ENCODE measurements at places on chromosomes 1 and 21.
A peak's percentile ranks its signal among the peaks of the same experiment; 100 is the strongest.

DNA sequence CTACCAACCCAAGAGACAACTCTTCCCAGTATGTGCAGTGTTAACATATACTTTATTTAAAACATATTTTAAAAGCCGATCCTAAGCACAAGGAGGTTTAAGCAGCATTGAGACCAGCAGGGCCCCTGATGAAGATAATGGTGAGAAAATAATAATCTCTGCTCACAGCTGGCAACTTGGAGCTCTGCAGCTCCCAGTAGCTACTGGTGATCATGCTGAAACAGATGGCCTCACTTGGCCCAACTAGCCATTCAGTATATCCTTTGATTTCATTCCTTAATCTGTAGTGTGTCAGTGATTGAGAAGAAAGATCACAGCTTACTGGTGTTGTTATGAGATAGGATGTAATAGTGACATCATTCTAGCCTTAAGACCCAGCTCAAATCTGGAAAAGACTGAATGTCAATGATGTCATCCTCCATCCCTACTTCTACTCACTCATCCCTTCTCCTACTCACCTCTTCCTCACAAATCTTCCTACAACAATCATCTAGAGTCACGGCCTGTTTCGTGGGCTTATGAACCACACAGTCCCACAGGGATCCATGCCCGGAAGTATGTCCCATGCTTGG is 817.9 kb downstream of the PLA2G4A start:
- DNase-seq: no peak

DNA sequence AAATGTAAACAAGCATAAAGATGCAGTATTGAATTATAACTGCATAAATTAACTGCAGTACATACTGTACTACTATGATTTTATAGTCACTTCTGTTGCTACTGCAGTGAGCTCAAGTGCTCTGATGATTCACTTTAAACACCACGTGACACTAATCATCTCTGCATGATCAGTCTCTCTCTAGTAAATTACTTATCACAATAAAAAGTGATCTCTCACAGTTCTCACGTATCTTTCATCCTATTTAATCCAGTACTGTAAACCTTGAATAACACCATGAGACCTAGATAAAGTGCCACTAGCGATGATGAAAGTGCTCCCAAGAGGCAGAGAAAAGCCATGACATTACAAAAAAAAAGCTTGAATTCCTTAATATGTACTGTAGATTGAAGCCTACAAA is 1242.0 kb downstream of the AMY1C start:
- no peak for DNase-seq

DNA sequence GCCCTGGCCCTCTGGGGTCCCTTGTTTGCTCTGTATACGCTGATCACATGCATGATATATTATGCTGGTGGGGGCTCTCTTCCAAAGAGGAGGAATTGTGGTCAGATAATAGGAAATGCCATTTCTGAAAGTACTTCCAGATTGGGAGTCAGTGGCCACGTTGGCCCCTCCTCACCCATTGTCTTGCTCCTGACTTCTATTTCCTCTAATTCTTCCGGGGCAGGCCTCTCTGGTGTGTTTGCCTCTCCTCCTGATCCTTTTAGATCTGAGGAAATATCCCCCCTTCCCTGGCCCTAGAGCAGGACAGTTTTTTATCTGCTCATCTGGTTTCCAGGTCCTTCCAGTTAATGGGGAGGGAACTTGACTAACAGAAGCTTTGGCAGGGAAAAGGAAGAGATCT is 2.9 kb downstream of the VANGL2 start:
- no peak for DNase-seq

DNA sequence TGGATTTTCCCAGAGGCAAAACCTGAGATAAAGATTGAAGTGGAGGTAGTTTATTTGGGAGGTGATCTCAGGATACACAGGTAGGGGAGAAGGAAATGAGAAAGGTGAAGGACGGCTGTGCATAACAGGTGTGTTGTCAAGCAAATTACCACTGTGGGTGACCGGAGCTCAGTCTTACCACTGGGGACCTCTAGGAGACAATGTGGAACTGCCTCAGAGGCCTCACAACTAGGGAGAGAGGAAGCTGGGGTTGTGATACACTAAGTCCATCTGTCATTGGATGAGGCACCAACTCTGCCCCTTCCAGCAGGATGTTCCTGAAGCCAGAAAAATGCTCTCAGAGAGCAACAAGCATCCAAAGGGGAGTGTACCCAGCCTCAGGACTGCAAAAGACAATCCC is 32.6 kb downstream of the GRIK3 start:
- DNase-seq: no peak

DNA sequence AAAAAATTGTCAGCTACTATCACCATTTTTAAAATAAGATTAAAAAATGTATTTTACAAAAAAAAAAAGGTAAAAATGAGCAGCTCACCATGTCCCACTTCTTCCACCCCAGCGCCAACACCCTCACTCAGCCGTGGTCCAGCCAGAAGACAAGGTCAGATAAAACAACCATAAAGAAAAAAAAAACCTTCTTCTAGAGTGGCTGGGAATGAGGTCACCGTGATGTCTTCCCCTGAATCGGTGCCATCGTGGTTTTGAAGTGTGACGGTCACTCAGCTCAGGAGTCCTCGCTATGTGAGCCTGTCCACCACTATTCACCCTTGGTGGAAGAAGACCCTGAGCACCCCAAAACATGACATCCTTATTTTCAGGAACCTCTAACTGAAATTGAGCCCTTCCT is 38.1 kb downstream of the B3GALT5 start:
- no peak for DNase-seq

DNA sequence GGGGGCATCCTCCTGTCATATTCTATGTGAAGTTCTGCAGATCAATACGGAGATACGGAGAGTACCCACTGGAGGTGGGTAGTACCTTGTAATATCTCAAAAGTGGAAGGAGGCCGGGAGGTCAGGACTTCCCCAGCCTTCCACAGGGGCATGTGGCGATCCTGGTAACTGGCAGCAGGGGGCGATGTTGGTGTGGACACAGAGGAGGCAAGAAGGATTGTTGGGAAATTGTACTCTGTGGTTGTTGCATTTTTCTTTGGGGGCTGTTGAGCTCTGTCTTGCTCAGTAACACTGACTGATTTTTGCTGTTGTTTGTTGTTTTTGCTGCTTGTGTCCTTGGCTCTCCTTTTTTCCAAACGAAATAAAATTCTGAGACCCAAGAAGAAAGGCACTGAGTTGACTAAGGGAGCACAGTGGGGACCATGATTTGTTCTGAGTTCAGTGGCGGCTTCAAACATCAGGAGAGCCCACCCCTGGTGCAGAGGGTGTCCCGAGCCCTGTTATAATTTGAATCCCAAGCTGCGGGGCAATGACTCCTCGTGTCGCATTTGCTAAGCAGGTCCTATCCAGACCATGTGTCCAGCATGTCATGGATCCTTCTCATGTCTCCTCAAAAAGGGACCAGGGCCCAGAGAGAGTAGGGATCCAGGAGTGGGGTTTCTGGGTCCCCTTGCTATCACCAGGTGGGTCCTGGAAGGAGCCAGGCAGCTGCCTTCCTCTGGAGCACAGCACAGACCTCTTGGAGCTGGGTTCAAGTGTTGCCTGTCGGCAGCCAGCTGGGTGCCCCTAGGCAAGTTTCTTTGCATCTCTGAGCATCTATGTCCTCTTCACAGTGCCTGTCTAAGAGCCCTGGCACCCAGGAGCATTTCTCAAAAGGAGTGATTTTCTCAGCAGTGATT is 22.8 kb downstream of the LHX4 start:
- DNase-seq: peak; percentile 34

DNA sequence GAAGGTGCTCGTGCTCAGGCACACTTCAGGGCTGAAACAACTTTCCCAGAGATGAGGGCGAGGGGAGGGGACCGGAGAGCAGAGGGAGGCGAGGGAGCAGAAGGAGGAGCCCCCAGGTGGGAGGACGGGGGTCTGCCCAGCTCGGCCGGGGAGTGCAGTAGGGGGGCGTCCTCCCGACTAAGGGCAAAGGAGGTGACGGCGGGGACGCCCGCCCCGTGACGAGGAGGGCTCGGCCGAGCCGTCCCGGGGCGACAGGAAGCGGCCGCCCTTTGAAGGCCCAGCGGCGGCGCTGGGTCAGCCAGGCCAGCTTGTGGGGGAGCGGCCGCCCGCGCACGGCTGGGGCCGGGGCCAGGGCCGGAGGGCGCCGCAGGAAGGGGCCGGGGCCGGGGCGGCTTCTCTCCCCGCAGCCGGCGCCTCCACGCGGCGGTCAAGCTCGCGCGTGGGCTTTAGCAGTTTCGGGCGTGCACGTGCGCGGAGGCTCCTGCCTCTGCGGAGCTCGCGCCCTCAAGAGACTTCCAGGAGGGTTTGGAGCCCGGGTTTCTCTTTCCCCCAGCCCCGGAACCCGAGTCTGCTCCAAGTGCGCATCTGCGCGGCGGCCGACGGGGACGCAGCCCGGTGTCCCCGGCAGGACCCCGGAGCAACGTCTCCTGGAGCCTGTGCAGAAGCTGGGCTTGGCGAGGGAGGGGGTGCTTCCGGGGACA is 100.8 kb upstream of the SLC45A1 start:
- no peak for DNase-seq

GRCh38 chr1:94025383-94026340 is 95.3 kb downstream of the ABCA4 start:
- no peak for DNase-seq

GRCh38 chr1:27070390-27071048 is 57.9 kb upstream of the TENT5B start:
- no peak for DNase-seq

- DNase-seq: no peak
These were observed 2.0 kb downstream of the SRARP start for GRCh38 chr1:16006010-16006409.

- DNase-seq: peak; percentile 21
These were observed at the start of gene PRDM2 for GRCh38 chr1:13699936-13700520. Gene PRDM2, plus strand, starts transcription at chr1:13700188. Its CDS starts 15,418 bp downstream, at chr1:13715606.

DNA sequence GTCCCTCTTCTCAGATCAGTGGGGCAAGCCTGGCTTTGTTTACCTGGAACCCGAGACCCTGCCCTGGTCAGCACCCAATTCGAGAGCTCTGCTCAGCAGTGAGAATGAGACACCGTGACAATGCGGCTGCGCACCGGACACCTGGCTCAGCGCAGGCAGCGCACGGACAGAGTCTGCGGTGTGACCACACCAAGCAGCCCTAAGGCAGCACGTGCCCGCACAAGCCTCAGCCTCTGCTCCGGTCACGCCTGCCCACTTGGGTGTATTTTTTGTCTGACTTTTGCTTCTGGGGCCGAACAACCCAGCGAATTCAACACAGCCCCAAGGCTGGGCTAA is 4.7 kb downstream of the KRTAP10-8 start:
- DNase-seq: no peak

DNA sequence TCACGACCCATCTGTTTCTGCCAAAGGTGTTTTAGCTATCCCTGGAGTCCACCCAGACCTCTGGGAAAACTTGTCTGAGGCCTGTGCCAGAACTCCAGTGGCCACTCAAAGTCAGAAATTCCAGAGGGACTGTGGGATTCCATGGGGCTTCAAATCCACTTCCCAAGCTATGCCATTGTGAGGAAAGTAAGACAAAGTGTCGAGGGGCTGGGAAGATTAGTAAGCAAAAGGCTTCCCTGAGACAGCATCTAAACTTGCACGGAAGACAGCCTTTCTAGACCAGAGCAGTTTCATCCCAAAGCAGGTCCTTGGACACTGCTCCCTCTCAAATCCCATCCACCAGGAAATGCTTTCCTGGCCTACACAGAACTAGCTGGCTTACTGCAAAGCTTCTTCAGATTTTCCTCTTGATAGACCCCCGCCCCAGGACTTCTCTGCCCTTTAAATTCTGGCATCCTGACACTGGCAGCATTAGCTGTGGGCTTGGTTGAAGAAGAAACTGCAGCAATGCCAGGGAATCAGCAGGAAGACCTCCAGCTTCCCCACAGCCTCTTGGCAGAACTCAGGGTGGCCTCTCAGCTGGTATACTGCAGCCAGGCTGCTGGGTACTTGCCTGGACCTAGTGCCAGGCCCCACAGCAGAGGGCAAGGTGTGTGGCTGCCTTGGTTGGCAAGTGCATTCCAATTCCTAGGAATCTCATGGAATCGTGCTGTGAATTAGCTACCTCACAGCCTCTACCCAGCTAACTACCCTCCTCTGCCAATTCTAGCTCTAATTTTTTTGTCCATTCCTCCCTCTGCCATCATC is 27.3 kb upstream of the LMX1A start:
- no peak for DNase-seq

- no peak for DNase-seq
These were observed 12.2 kb upstream of the DHRS3 start for GRCh38 chr1:12629985-12630760.

GRCh38 chr1:50977575-50978143 is 7.6 kb downstream of the CDKN2C start:
- no peak for DNase-seq

GRCh38 chr1:37423810-37424209 is 50.6 kb upstream of the ZC3H12A start:
- no peak for DNase-seq

GRCh38 chr1:78113156-78113916 is 67.6 kb downstream of the GIPC2 start:
- DNase-seq: no peak

GRCh38 chr21:45308194-45309068 is 20.7 kb upstream of the POFUT2 start:
- no peak for DNase-seq

DNA sequence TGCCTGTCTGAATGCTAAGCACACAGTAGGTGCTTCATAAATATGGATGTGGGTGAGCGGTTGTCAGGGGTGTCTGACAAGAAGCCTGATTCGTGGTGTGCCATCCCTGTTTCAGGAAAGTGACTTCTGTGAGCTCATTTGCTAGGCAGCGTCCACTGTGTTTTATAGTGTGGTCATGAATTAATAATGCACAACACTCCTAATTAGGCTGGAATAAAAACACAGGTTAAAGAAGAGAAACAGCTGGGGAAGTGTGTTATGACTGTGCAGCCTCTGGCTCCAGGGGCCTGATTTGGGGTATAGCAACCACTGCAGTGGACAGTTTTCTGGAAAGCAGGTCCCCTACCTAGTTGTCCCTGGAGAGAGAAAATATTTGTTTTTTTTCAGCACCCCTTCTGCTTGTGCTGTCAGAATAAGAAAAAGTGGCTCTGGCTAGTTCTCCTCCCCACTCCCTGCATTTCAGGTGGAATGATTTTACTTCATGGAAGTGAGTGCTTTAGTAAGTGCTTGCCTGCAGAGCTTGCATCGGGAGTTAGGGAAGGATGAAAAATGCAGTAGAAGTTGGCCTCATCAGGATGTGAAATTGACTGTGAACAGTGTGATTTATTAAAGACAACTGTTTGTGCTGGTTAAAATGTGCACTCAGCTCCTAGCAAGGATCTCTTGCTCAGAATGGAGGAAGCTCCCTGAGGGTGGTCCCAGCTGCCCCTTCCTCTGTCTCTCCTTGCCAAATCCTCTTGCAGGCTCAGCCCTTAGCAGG is 333.8 kb downstream of the HHAT start:
- no peak for DNase-seq

GRCh38 chr1:184590163-184590750 is 164.4 kb downstream of the EDEM3 start:
- DNase-seq: no peak

Data from activated T-helper 1 cell treated with anti-CD3 and anti-CD28 coated beads, Interleukin-2, amount 50 U/mL, for 16 hours (primary cell).